NCI-H460 (cell line): ENCODE measurements at places on chromosomes 3 and 15. TPM values are rescaled to one million over a fixed set of nuclear protein-coding genes. Genes with fewer than 3 reads are reported as not detected.

GMNC gene
- not detected in 2 replicates for total RNA-seq

DNA sequence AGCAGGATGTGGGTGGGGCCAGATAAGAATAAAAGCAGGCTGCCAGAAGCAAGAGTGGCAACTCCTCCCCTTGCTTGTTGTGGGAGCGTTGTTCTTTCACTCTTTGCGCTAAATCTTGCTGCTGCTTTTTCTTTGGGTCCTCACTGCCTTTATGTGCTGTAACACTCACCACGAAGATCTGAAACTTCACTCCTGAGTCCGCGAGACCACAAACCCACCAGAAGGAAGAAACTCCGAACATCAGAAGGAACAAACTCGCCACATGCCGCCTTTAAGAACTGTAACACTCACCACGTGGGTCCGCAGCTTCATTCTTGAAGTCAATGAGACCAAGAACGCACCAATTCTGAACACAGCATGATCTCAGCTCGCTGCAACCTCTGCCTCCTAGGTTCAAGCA lies 72.9 kb downstream of the IL12A start:
- DNase-seq = no peak

DNA sequence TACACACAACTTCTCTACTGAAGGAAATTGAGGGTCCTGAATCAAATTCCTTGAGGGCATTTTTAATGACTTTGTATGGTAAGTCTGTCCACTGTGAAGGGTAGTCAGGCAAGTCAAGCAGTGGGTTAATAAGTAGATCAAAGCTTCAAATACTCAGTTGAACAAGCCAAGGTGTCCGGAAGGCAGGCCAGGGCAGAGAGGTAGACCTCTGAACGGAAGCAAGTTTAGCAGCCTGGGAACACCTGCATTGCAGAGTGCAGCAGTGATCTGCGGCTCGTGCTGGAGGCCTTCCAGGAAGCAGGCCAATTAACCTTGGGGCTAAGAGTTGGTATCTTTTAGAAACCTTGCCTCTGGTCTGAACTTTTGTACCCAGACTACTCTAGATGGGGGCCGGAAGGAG lies 143.8 kb downstream of the LRTM1 start:
- DNase-seq = no peak

- DNase-seq = no peak
Measured at GRCh38 chr15:25710184-25710583, 152.9 kb downstream of the ATP10A start.

GRCh38 chr3:135740211-135740610 lies 225.3 kb upstream of the PPP2R3A start:
- DNase-seq = no peak

DNA sequence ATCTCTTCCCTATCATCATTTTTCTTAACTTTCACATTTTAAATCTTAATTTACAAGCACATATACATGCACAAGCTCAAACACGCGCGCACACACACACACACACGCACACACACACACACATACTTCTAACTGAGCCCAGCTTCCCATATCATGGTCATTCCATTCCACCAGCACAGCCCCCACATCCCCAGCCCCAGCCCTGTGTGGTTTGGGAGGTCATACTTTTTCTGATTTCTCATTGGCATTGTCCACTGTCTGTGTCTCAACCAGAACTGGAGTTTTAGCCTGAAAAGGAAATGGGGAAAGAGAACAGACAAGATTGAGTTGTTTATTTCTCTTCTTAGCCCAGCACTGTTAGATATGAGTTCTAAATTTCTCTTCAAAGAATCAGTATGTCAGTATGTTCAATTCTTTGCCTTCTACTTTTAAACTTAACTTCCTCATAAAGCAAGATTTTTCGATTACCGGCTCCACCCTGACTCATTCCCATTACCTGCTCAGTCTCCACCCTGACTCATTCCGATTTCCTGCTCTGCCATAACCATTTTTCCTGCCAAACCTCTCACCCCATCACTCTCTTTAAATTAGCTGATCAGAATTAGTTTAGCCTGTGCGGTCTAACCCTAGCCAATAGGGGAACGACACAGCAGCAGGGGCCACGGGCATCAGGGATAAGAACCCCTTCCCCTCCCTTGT lies 6.4 kb downstream of the IQCF1 start:
- DNase-seq = no peak

DNA sequence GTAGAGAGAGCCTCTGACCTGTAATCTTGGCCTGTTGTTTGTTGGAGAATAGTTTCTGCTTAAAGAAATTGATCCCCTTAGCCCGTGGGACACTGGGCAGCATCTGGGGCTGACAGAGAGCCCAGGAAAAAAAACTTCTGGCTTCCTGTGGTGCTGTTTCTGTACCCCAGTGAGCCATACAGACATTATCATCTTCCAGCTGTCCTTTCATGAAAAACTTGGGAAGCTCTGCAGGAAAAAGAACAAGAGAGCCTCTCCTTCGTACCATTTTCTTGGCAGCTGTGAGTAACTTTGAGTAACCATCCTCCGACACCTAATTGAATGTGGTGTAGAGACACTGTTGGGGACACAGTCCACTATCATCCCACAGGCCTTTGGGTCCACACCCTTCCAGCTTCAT lies 333.0 kb downstream of the SHQ1 start:
- no peak for DNase-seq

FAM107A gene
- 0.05 TPM in 1 of 2 replicates, not detected in the other for total RNA-seq

DNA sequence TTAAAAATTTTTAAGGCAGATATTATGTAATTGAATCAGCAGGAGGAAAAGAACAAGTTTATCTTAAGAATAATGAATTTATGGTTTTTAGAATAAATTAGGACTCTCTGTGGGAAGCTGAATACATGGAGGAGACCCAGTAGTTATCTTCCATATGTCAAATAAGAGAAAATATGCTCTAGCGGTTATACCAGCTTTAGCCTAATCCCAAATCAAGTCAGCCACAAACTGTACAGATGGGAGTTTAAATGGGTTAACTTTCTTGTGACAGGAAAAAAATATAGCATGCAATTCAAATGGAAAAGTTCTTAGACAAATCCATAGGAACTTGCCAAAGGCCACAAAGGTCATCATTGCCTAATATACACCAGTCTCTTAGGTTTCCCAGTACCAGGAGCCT lies 84.3 kb downstream of the TTBK2 start:
- DNase-seq = no peak
